Tibial nerve (tissue), 4 donors: ENCODE measurements at places on chromosomes 2 and 18. TPM values are rescaled to one million over a fixed set of nuclear protein-coding genes. Genes with fewer than 3 reads are reported as not detected.

GRCh38 chr2:184178229-184178628 lies 420.1 kb upstream of the ZNF804A start:
- no peaks in the 10 kb centered on the region for H3K4me1 ChIP-seq
- H3K4me3 ChIP-seq: no peak overlapping the region
- H3K27me3 ChIP-seq: no peaks in the 10 kb centered on the region
- H3K36me3 ChIP-seq: no peaks in the 10 kb centered on the region

DNA sequence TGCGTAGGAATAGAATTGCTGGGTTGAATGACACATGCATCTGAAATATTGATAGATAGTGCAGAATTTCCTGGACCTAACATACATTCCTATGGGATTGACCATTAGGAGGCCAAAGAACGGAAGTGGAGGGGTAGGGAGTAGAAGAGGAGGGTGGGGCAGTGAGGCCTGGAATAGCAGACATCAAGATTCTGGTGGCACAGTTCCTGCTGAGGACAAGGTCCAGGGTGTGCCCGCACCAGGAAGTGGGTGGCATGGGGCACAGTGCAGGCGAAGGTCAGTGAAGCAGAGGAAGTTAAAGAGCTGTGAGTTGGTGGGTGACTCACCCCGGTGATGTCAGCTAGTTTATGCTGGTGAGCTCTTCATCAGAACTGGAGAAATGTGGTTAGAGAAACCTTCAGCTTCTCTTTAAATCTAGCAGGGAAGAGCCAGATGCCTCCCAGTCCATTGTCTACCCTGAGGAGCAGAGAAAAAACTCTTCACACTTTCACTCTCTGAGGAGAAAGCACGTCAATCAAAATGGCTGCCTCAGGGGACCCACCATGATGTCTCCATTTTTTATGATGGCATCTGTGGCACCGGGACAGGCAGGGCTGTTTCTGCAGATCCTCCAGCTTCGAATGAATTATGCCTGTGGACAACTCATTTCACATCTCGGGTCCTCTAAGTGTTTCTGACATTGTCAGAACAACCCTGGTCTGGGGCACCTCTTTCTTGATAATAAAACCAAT lies 55.9 kb upstream of the CTLA4 start:
- DNase-seq: peak; percentile 51
- peak overlapping the region; percentile 62 for H3K27ac ChIP-seq
- no peaks in the 10 kb centered on the region for H3K36me3 ChIP-seq
- H3K27me3 ChIP-seq: no peaks in the 10 kb centered on the region
- peaks cover 11% of the 10 kb centered on the region for H3K4me1 ChIP-seq

GRCh38 chr2:52976143-52976949 lies 791.3 kb upstream of the CHAC2 start:
- H3K27me3 ChIP-seq: no peaks in the 10 kb centered on the region
- no peak overlapping the region for H3K4me3 ChIP-seq
- no peak for DNase-seq

The GPR35 gene
- 1.5 TPM for total RNA-seq
